ENCODE measurements at places on chromosomes 2 and 18.

DNA sequence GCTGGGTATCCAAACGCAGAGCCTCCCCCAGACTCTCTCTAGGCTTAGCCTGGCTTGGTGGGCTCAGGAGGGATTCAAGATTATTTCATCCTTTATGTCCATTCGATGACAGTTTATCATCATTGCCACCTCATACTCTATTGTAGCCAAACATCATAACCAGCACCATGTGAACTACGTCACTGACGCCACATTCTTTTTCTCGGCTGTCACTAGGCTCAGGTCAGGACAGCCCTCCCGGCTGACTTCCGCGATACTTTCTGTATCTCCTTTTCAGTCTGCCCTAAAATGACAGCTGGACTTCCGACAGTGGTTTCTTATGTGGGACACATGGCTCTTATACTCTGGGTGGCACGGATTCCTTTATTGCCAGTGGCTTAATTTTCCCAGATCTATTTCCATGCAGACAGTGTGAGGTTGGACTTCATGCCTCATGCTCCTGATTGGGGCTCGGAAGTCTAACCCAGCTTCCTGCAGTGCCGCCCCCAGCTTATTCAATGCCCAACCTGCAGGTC, 39.8 kb upstream of the SMIM21 start:
- no peak overlapping the region for H3K4me3 ChIP-seq
- no peak overlapping the region for H3K27ac ChIP-seq
- no peaks in the 10 kb centered on the region for H3K36me3 ChIP-seq
- ATAC-seq = no peak
- H3K27me3 ChIP-seq = no peaks in the 10 kb centered on the region
- no peaks in the 10 kb centered on the region for H3K4me1 ChIP-seq

- no peak for ATAC-seq
- no peaks in the 10 kb centered on the region for H3K27me3 ChIP-seq
- H3K27ac ChIP-seq = no peak overlapping the region
- no peak overlapping the region for H3K4me3 ChIP-seq
These were observed 61.7 kb downstream of the CD226 start for GRCh38 chr18:69885841-69886531.

DNA sequence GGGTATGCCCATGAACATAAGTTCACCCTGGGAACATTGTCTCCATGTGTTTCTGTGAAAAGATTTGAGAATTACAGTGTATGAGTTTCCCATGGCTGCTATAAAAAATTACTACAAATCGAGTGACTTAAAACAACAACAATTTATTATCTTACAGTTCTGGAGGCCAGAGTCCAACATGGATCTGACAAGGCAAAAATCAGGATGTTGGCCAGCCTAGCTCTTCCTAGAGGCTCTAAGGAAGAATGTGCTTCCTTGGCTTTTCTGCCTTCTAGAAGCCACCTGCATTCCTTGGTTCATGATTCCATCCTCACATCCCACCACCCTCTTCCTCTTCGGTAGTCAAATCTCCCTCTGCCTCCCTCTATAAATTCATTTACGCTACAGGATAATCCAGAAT, 38.6 kb downstream of the FAM124B start:
- no peak overlapping the region for H3K27ac ChIP-seq
- H3K27me3 ChIP-seq = no peaks in the 10 kb centered on the region
- no peaks in the 10 kb centered on the region for H3K36me3 ChIP-seq
- no peak overlapping the region for H3K4me3 ChIP-seq
- H3K4me1 ChIP-seq = no peaks in the 10 kb centered on the region

DNA sequence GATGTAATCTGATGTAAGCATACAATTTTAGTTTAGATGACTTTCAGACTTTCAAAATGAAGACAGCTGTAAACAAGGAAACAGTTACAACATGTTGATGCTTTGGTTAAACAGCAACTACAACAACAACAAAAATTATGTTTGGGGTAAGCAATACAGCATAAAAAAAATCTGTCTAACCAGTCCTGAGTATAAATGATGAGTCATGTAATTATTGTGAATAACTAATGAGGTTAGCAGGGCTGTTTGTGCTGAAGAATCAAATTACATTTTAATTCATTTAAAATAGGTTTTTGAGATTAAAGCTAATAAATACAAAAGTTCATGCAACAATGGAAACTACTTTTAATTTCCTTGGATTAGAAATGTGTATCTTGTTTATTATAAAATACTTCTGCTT, 266.9 kb downstream of the LRP1B start:
- H3K27ac ChIP-seq = no peak overlapping the region
- no peaks in the 10 kb centered on the region for H3K36me3 ChIP-seq
- no peaks in the 10 kb centered on the region for H3K4me1 ChIP-seq
- H3K27me3 ChIP-seq = no peaks in the 10 kb centered on the region

DNA sequence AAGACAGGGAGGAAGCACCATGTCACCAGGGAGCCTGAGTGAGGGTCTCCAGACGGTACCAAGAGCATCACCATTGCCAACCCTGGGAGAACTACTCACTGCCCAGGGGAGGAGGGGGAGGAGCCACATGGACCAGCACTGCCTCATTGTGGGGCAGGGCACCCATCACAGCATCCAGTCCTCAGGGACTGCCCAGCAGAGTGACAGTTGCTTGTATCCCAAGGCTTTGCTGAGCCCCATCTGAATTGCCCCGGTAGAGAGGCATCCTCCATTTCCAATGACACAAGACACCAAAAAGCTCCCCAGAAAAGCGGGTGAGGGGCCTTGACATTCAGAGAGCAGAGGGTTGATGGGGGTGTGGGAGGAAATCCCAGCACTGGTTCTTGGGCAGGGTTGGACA, 6.8 kb upstream of the CIB4 start:
- no peak overlapping the region for H3K27ac ChIP-seq
- no peak for ATAC-seq
- peaks cover 11% of the 10 kb centered on the region for H3K27me3 ChIP-seq
- H3K4me3 ChIP-seq = no peak overlapping the region
- H3K36me3 ChIP-seq = no peaks in the 10 kb centered on the region

DNA sequence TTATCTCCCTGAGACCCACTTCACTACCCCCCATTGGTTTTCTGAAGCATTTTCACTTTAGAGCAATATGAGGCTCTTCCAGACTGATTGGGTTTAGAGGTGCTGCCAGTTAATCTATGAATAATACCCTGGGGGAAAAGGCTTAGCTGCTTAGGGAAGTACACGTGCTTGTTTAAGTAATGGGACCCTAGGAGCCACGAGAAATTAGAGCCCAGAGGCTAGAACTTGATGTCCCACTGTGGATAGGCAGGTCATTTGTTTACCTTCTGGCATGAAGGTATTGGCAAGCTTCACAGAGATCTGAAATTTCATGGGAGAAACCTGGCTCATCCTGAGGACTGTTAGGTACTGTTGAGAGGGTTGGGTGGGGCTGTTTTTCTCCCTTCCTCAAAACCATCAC, 59.7 kb downstream of the CLIP4 start:
- H3K27ac ChIP-seq = no peak overlapping the region
- ATAC-seq = no peak
- H3K36me3 ChIP-seq = peaks cover 63% of the 10 kb centered on the region
- no peak overlapping the region for H3K4me3 ChIP-seq

- no peaks in the 10 kb centered on the region for H3K27me3 ChIP-seq
- no peaks in the 10 kb centered on the region for H3K4me1 ChIP-seq
- ATAC-seq = no peak
- H3K27ac ChIP-seq = no peak overlapping the region
- H3K36me3 ChIP-seq = no peaks in the 10 kb centered on the region
These were observed 33.5 kb downstream of the EML4 start for GRCh38 chr2:42202634-42203008.

- no peaks in the 10 kb centered on the region for H3K27me3 ChIP-seq
- H3K27ac ChIP-seq = no peak overlapping the region
- H3K36me3 ChIP-seq = no peaks in the 10 kb centered on the region
- H3K4me3 ChIP-seq = no peak overlapping the region
- no peaks in the 10 kb centered on the region for H3K4me1 ChIP-seq
- ATAC-seq = no peak
These were observed 393.9 kb upstream of the ACVR2A start for GRCh38 chr2:147450661-147451510.

- H3K36me3 ChIP-seq = no peaks in the 10 kb centered on the region
- H3K27me3 ChIP-seq = no peaks in the 10 kb centered on the region
These were observed 1572.8 kb upstream of the PIK3C3 start for GRCh38 chr18:40382197-40382596.

DNA sequence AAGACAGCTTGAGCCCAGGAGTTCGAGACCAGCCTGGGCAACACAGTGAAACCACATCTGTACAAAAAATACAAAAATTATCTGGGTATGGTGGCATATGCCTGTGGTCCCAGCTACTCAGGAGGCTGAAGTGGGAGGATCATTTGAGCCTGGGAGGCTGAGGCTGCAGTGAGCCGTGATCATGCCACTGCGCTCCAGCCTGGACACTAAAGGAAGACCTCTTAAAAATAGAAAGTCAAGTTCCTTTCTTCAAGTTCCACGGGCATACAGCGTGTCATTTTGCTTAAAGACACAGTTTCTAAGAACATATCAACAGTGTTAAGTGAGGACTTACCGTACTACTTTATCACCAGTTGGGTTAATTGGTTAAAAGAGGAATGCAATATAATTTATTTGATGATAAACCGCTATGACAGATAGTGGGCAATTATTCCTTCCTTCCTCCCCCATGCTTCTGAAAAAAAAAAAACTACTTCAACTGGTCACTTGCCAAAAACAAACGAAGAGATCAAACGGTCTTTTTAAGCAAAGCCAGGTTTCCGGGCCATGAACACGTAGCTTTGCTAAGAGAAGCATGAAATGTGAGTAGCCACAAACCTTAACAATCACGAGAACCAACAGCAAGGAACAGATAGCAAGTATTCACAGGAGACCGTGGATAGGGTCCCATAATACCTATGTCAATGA, 21.4 kb downstream of the AP1S3 start:
- H3K27me3 ChIP-seq = no peaks in the 10 kb centered on the region
- no peaks in the 10 kb centered on the region for H3K36me3 ChIP-seq
- no peak overlapping the region for H3K4me3 ChIP-seq
- ATAC-seq = no peak
- peaks cover 23% of the 10 kb centered on the region for H3K4me1 ChIP-seq

DNA sequence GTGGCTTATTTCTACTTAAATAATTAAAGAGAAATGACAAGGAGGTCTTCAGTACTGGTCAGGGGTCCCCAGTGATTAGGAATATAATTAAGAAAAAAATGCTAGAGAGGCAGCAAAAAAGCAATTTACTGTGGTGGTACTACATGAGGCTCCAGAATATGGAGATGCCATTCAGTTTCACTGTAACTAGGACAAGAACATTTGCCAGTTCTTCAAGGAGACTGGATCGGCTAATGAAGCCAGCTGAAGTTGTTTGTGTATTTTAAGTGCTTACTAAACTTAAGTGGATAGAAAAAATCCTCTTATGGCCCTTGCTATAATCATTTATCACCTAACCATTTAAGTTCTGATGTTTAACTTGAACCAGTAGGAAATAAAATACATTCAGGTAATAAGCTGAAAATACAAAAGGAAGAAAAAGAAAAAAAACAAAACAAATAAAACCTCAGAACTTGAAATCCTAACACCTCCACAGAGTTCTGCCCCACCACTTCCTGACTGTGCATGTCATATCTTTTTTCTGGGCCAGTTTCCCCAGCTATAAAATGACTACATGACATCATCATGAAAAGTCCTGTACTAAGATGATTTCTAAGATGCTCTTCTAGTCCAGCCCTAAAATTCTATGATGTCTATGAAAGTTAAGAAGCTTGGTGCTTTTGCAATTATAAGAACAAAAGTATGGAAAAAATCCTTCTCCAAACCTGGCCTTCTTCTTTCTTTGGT, 98.0 kb downstream of the TRABD2A start:
- H3K27ac ChIP-seq = no peak overlapping the region
- no peak for ATAC-seq
- H3K27me3 ChIP-seq = no peaks in the 10 kb centered on the region

DNA sequence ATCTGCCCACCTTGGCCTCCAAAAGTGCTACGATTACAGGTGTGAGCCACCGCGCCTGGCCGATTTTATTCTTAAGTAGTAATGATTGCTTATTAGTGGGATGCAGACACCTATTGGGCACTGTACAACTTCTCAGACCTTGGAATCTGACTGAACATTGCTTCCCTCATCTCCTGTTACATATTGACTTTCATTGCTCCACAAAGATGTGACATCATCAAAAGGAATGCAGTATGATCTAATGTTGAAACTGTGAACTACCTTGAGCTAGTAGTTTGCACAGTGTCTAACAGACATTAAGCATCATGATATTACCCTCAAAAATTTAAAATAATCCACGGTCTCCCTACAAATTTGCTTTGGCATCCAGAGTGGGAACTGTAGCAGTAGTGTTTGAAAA, 109.8 kb upstream of the SIX2 start:
- H3K27ac ChIP-seq = no peak overlapping the region
- no peaks in the 10 kb centered on the region for H3K4me1 ChIP-seq
- ATAC-seq = no peak
- no peak overlapping the region for H3K4me3 ChIP-seq

- ATAC-seq = no peak
- no peak overlapping the region for H3K4me3 ChIP-seq
- H3K4me1 ChIP-seq = no peaks in the 10 kb centered on the region
- H3K27me3 ChIP-seq = no peaks in the 10 kb centered on the region
These were observed 44.0 kb downstream of the CCDC85A start for GRCh38 chr2:56227811-56228210.

DNA sequence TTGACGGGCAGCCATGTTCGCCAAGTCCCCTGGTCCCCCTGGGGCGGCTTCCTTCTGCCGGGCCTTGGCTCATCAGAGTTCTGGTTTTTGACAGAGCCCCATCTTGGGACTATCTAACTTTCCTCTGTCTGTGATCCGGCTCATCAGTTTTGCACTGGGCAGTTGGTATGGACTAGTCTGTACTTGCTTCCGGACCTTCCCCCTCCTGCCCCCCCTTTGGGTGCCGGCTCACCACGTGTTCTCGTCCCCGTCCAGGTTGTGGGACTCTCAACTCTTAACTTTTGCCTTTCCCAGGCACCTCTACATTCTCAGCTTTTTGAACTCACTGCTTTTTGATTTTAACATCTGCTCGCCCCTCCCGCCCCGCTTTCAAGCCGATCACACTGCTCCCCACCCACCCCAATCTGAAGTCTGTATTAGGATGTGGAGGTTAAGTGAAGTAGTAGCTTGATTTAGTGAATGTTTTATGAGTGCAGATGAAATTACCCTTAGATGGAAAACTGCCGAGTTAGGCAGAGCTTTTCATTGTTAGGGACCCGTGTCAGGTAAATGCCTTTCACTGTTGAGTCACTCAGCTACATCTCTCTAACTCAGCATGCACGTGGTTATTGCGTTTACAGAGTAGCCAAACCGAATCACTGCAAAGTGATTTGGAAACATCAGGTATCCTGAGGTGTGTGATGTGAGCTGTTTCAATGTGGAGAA, 874 bp downstream of the WDR43 start:
- ATAC-seq = no peak
- H3K4me1 ChIP-seq = peaks cover 8% of the 10 kb centered on the region
- H3K4me3 ChIP-seq = peak overlapping the region; percentile 81
- H3K36me3 ChIP-seq = no peaks in the 10 kb centered on the region
- H3K27me3 ChIP-seq = no peaks in the 10 kb centered on the region

DNA sequence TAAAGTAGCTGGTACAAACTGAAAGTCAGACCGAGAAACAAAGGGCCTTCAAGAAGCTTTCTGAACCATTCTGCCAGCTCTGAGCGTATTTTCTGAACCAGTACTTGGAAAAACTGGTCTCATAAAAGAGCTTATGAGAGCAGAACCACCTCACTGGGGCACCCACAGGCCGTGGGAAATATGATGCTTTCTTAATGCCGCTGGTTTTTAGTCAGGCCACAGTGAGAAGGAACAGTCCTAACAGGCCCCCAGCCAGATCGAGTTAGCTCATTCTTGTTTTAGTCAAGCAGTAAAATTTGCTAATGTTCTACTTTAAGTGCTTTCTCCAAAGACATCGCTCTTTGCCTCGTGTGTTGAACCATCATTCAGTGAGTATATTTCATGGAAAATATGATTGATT, 12.7 kb upstream of the NOSTRIN start:
- H3K4me1 ChIP-seq = no peaks in the 10 kb centered on the region
- no peak overlapping the region for H3K27ac ChIP-seq
- H3K36me3 ChIP-seq = no peaks in the 10 kb centered on the region

Data from gastroesophageal sphincter (tissue), 4 donors.